ENCODE measurements at places on chromosomes 12 and 14.
A peak's percentile ranks its signal among the peaks of the same experiment; 100 is the strongest.

GRCh38 chr12:130320536-130320935 lies 17.2 kb upstream of the PIWIL1 start:
- no peak for DNase-seq

DNA sequence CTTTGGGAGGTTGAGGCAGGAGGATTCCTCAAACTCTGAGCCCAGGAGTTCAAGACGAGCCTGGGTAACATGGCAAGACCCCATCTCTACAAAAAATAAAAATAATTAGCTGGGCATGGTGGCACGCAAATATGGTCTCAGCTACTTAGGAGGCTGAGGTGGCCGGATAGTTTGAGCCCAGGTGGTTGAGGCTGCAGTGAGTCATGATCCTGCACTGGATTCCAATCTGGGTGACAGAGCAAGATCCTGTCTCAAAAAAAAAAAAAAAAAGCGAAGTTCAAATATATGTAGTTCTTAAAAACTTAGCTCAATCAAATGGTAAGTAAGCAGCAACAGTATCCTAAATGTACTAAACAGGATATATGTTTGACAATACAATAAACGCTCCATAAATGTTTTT lies 85.5 kb upstream of the SSTR1 start:
- DNase-seq: no peak

- DNase-seq: peak; percentile 88
Observed at GRCh38 chr12:16163146-16163545, 114.3 kb downstream of the SLC15A5 start.

- no peak for DNase-seq
Observed at GRCh38 chr12:106296179-106296877, 6.2 kb upstream of the TCP11L2 start.

DNA sequence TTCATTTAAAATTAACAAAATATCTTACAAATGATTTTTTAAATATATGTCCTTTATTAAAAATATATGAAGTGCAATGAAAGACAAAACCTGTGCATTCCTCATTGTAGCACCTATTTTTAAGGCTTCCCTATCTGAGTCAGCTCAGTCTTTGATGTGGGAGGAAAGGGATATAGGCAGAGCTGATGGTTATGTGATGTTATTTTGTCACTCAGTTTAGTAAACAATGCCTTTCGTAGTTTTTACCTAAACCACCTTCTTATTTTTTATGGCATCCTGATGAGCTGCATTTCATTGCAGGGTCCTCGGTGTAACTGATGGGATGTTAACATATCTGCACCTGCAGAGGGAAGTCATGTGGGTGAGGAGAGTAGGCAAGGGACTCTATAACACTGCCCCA lies 58.9 kb upstream of the FRMD6 start:
- DNase-seq: no peak

DNA sequence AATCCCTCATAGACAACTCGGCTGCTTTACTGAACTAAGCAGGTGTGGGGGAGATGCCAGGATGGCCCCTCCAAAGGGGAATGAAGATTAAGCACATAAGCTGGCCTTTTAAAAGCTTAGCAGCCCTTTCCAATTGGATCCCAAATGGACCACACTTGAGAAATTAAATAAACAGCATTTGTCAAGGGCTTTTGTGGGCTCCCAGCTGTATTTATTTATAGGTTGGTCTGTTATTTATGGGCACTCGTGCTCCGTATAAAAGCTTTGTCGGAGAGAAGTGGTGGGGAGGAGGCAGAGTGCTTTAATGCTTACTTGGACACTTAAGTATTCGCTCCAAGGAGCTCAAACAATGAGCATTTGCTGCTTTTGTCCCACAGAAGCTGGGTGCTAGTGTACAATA lies 580.2 kb downstream of the MED13L start:
- peak; percentile 96 for DNase-seq

DNA sequence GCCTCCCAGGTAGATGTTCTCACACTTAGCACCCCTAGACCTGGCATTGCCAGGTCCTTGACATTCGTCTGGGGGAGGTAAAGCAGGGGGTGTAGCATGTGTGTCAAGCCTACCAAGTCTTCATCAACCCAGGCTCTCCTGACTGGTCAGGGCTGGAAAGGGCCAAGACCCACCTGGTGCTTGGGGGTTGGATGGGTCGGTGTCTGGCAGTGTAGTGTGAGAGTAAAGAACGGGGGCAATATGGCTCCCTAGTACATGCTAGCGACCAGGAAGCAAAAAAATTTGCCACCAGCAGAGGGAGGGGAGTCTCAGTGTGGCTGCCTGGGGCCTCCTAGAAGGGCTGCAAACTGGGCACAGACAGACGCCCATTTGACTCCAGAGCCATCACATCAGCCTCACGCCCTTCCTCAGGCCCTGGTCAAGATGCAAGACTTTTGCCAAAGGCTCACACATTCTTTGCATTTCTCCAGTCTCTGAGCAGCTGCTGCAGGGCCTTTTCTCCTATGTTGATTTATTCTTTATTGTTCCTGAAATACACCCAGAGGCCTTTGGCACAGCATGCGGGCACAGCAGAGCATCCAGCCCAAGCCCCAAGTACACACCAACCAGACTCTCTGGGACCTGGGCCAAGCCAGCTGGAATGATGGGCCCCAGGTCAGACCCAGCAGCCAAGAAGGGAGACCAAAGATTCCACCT lies 38.3 kb upstream of the PNMA1 start:
- DNase-seq: no peak

- DNase-seq: no peak
Observed at GRCh38 chr12:2406903-2407302, 354.1 kb downstream of the CACNA1C start.

GRCh38 chr14:96582411-96582961 lies 80.3 kb downstream of the PAPOLA start:
- DNase-seq: no peak

DNA sequence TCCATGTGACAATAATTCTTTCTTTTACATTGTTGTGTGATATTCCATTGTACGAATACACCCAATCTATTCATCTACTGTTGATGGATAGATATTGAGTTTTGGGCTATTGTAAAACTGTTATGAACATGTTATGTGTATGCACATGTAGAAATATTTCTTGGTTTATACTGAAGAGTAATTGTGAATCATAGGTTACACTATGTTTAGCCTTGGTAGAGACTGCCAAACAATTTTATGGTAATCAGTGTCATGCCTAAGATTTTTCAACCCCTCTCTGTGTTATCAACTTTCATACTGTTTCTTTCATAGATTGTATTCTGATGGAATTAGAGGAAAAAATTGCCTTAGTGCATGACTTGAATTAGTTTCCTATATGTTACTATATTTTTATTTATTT lies 39.5 kb downstream of the FRMD6 start:
- no peak for DNase-seq

DNA sequence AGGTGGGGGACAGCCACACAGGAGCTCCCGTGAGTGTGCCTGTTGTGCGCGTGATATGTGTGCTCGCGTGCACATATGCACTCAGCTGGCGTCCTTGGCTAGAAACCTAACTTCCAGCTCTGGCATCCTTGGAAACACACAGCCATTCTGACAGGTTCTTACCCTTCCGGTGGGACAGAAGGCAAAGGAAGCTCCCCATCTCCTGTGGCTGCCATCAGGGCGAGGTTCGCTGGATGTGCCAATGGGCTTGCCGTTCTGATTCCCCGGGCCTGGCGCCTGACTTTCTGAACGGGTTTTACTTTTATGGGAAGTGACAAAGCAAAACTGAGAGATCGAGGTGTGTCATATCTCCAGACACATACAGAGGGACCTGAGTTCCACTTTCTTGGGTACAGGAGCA lies 124.7 kb downstream of the PAPOLA start:
- no peak for DNase-seq

DNA sequence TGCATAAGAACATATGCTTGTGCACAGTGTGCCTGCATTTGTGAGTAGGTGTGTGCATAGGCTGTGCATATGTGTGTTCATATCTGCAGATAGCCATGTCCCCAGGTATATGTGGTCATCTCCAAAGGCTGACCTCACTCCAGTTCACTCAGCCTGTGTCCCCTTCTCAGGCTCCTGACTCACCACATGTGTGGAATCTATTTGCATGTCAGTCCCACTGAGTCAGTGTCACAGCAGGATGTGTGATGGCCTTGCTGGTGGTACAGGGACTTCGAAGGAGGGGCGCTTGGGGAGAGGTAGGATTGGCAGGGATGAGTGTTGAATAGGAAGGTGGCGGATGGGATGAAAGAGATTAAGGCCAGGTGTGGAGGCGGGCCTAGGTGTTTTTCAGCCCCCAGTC lies 35.5 kb downstream of the KRT80 start:
- no peak for DNase-seq

DNA sequence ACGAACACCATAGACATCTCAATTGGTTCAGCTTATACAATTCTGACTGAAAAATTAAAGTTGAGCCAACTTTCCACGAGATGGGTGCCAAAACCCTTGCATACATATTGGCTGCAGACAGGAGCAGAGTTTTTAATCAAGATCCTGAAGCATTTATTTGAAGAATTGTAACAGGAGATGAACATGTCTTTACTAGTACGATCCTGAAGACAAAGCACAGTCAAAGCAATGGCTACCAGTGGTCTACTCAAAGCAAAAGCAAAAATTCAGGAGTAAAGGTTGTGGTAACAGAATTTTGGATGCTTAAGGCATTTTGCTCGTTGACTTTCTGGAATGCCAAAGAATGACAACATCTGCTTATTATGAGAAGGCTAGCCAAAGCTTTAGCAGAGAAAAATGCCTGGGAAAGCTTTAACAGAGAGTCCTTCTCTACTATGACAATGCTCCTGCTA lies 20.7 kb downstream of the ZDHHC17 start:
- no peak for DNase-seq

DNA sequence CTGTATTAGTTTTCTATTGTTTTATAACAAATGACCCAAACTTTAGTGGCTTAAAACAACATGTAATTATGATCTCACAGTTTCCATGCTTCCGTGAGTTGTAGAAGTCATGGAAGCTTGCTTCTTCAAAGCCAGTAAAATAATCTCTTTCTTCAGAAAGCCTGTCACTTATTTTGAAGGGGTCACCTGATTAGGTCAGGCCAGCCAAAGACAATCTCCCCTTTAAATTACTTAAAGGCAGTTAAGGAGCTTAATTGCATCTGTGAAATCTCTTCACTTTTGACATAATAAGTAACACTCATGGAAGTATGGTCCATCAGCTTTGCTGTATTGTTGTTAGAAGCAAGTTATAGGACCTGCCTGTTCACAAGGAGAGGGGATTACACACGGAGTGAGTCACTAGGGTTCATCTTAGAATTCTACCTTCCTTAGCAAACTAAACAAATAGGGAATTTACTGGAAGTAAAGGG lies 89.8 kb downstream of the FAR2 start:
- peak; percentile 82 for DNase-seq

GRCh38 chr12:59643550-59643949 lies 47.7 kb downstream of the SLC16A7 start:
- peak; percentile 60 for DNase-seq

DNA sequence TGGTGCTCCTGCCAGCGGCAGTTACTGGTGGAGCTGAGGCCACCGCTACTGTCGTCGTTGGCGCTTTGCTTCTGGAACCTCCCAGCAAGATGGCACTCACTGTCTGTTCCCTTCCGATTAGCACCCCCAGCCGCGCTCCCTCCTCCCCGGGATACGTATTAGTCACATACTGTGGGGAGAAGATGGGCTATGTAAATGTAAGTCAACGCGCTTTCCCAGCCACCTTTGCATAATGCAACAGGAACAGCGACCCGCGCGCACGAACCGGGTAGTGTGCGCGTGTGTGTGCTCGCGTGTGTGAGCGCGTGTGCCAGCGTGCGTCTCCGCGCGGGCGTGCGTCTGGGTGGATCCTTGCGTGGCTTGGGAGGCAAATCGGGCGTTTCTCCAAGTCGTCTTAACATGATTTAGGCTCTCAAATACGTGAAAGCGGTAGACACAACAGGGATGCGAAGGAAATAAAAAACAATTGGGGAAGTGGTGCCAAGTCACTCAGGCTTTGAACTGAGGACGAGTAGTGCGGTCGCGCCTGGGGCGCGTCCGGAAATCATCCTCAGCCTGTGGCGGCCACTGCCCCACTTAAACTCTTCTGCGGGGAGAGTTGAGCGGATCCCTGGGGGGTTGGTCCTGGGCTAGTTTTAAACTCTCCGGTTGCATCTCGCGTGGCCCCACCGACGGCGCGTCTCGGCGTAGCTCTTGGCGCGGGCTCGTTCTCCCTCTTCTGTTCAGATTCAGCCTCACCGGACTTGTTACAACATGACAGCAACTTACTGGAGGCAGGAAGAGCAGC lies 1.8 kb downstream of the FLRT2 start:
- peak; percentile 53 for DNase-seq

DNA sequence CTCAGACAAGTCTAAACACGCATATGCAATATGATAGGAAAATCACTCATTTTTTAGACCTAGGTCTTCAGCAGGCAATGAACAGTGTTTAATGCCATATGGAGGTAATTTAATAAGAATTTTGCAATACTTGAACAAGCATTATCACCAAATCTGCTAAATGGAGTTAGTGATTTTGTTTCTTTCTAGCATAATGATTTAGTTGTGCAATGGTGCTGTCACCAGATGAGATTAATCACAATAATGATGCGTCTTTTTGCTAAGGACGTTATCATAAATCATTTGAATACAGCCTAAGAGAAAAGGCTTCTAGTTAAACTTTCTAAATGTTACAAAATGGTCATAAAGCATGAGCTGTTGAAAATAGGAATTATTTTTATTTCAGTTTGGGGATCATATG lies 170.0 kb upstream of the SLC16A7 start:
- DNase-seq: no peak

- no peak for DNase-seq
Observed at GRCh38 chr14:23068789-23069412, 11.6 kb upstream of the CDH24 start.

DNA sequence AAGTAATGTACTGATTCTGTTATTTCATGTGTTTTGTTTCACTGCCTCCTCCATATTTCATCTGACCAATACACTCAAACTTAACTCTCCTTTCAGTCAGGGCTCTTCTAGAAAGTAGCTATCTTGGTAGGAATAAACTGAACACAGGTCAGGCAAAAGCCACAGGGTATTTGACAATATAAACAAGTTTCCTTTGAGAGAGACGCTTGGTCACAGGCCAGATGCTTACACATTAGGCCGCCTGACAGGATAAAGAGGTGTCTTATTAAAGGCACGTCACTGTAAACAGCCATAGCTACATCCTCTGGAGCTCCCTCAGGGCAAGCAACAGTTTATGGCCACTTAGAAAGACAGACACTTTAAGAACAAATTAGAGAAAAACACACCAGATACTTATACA lies 607.5 kb downstream of the SLC6A15 start:
- DNase-seq: no peak

DNA sequence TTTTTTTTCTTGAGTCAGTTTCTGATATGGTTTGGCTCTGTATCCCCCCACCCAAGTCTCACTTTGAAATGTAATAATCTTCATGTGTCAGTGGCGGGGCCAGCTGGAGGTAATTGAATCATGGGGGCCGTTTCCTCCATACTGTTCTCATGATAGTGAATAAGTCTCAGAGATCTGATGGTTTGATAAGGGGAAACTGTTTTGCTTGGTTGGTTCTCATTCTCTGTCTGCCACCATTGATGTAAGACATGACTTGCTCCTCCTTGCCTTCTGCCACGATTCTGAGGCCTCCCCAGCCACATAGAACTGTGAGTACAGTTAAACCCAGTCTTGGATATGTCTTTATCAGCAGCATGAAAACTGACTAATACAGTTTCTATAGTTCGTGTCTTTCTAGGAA lies 42.9 kb downstream of the WNK1 start:
- DNase-seq: peak; percentile 20
